ENCODE measurements at places on chromosomes 7 and 10. TPM values are rescaled to one million over a fixed set of nuclear protein-coding genes. Genes with fewer than 3 reads are reported as not detected.

IDI2 gene
- not detected for total RNA-seq

DOCK1 gene
- total RNA-seq, result 80.8 TPM

GIMAP1 gene
- total RNA-seq, result 1.3 TPM

SEMA4G gene
- 1.9 TPM for total RNA-seq

CYP3A7 gene
- 0.39 TPM for total RNA-seq

CACNA2D1 gene
- total RNA-seq, result 54.4 TPM

FAM131B gene
- total RNA-seq, result 0.59 TPM
